ENCODE measurements at places on chromosomes 2 and 18.

DNA sequence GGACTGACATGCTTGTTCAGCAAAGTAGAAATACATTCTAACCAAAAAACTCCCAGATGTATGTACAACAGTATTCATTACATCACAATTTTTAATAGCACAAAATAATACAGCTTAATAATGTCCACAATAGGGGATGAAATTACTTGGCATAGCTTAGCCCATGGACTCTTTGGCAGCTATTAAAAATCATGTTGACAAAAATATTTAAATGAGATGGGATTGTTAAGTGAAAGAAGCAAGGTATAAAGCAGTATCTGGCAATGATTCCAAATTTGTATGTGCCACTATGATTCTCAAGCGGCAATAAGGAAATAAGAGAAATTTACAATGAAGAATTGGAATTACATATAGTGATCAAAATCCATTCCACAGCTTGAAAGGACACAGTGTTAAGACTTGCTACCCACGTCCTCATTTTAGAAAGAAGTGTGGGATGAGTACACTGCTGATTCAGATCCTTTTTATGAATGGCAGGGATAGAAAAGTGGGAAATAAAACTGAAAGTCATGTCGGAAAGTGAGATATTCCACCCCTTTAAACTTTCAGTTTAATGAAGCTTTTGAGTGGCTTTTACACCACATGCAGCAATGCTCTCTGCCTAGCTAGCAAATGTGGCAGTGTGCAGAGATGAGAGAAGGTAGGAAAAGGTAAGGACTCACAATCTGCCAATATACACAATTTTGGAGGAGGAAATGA, 2.4 kb downstream of the GAREM1 start:
- DNase-seq: no peak

GRCh38 chr2:95325590-95326432, 28.7 kb downstream of the KCNIP3 start:
- no peak for DNase-seq

GRCh38 chr2:42921721-42922120, 129.3 kb upstream of the HAAO start:
- DNase-seq: no peak

DNA sequence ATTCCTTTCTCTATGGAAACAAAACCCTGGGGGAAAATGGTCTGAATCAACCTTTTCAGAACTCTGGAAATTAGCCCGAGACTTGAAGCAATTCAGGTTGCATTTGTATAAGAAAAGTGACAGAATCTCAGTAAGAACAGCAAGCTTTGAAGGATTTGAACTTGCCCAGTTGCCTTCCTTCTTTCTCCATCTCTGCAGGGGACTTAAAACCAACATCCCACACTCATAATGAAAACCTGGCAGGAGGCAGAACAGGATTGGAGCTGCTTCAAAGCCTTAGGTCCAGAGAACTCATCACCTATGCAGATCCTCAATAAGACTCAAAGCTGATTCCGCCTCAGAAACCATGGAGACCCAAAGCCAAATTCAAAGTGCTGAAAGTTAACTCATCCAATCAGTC, 790.5 kb upstream of the ID2 start:
- DNase-seq: no peak

DNA sequence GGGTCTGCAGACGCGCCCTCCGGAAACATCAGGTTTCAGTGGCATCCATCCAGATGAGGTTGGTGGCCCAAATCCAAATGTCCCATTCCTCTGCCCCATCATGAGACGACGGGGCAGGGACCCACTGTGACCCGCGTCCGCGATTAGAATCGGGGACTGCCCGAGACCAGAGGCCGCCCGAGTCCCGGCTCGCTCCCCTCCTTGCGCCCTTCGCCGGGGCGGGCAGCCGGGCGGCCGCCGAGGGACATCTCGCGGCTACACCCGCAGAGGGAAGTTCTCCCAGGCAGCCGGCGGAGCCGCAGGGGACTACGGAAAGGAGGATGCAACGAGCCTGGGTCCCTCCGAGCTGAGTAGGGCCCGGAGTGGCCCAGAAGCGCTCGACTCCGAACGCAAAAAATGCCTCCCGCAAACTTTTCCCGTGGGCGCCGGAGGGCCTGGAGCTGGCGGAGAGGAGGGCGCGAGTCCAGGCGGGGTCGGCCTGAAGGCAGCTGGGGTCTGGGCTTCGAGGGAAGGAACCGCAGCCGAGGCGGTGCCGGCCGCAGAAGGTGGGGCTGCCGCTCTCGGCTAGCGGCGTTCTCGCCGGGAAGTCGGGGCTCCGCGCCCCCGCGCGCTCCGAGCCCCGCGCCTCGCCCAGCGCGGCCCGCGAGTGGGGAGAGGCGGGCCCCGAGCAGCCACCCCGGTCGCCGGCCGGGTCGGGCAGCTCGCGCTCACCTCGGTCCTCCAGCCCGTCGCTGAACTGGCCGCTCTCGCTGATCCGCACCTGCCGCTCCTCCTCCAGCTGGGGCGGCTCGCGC, 580 bp downstream of the TMEM163 start:
- no peak for DNase-seq

DNA sequence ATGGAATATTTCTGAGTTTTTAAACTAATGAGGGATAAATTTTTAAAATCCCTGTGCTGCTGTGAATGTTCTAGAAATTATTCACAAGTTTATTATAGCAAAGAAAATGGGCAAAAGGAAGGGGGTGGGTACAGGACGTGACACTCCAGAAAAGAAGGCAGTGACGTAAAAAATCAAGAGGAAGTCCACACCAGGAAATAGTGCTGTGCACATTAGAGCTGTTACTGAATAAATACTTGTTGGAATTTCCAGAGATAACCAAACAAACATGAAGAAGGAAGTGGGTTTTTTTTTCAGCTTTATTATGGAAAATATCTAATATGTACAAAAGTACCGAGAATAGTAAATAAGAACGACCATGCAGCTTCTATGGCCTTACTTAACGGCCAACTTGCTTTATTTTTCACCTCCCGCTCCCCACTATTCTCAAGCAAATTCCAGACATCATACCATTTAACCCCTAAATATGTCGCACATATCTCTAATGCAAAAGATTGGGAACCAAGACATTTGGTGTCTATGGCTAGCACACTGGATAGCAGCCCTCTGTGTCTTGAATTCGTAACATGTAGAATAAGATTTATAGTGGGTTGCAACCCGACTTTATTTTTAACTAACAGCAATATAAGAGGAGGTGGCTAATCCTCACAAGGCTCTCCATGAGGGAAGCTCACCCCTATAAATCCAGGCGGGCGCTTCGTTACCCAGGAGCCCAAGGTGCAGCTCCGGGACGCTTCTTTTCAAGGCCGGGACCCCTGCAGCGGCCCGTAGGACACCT, 580 bp upstream of the NDUFV2 start:
- no peak for DNase-seq

DNA sequence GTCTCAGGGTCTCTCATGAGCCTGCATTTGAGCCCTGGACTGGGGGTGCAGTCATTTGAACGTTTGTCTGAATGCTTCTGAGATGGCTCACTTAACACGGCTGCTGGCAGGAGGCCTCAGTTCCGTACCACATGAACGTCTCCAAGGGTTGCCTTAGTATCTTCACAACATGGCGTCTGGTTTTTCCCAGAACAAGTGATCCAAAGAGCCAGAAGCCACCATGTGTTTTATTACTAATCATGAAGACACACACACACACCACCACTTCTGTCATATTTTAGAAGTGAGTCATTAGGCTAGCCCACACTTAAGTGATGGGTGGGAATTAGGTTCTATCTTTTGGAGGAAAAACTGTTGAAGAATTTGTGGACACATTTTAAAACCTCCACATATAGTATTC, 15.0 kb upstream of the MYO1B start:
- no peak for DNase-seq

DNA sequence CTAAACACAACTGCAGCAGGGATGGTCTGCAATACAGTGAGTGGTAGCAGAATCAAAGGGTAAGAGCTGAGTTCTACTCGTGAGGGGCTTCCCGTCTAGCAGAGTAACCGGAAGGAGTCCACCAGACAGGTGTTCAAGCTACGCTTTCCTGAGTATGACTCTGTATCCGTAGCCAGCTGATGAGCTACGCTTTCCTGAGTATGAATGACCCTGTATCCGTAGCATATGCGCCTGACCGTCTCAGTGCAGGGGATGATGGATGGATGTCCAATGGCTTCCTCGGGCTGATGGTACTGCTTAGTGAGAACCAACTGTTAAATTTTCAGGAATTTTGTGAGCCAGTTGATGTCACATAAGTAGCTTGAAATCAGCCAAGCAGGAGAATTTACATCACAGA, 244.1 kb upstream of the MYT1L start:
- no peak for DNase-seq

GRCh38 chr2:230520875-230521155, 104.8 kb downstream of the SP100 start:
- DNase-seq: no peak

- DNase-seq: no peak
Observed at GRCh38 chr2:108632332-108633160, 86.7 kb upstream of the RANBP2 start.

DNA sequence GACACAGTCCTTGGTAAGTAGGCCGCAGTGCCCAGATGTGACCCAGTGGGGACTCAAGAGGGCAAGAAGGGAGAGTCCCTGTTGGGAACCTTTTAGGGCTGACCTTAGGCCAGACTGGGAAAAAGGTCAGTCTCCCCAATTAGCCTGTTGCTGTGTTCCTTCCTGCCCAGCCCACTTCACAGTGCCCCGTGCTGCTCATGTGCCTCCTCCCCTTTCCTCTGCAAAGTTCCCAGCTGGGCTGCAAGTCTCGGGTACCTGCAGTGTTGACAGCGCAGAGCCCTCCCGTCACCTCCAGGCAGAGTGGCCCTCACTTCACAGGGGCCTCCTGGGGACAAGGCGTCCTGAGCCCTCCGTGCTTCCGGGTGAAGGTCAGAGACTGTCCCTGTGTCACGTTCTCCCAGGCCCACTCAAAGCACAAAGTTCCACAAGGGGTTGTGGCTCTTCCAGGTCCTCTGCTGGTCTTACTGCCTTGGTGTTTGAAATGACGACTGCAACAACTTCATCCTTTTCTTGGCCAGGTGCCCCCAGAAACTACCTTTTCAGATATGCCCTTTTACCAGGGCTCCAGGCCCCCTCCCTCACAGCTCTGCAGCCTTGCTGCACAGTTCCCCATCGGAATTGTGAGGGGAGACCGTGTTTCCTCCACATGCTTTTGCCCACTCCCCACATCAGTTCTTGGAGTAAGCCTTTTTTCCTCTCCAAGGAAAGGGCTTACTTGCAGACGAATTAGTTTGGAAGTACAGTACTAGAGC, 225.8 kb downstream of the ALPK2 start:
- no peak for DNase-seq

DNA sequence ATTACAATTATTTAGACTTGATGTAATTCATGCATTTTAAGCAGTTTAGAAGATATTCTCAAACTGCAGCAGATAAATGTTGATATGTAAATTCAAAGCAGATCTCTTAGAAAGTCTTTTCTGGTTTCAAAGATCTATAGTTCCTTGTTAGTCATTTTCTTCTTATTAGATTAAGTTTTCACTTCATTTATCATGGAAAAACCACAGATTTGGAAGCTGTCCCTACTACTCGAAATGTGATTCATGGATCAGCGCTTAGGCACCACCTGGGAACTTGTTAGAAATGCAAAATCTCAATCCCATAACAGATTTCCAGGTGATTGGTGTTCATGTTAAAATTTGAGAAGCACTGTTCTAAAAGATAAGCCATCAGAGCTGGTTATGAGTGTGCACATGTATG, 92.8 kb upstream of the CDH2 start:
- DNase-seq: no peak

DNA sequence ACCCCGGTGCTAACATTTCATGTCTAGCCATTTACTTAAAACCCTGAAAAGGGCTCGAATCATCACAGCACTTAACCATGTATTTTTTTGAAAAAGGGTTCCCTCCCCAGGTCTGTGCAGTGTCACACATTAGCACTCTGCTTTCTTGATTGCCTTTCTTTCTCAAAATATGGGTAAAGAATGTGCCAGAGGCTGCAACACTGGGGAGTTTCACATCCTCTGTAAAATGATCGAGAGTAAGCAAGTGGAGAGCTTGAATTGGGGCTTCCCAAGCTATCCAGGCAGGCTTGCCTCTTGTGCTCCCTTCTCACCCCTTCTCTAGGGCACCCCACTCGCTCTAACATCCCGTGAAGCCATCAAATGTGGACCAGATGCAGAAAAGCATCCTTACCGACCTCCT, 177.0 kb upstream of the CCDC68 start:
- DNase-seq: no peak

GRCh38 chr18:63192126-63192884, 127.3 kb downstream of the BCL2 start:
- DNase-seq: no peak

DNA sequence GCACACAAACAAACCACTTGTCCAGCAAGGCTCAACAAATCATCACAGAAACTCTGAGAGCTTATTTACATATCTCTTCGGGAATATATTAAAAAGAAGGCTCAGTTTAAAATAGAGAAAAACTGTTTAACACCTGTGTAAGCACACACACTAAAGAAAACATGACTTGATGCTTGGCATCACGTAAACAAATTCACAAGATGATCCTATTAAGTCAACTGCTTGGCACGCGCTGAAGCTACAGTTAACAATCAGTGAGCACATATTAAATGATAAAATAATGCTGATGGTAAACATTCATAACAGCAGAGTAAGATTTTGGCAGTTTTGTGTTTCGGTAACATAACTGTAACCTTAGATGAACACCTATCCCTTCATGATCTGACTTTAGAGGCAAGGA, 4.3 kb upstream of the HES6 start:
- DNase-seq: no peak

GRCh38 chr2:170885130-170885791, 43.8 kb upstream of the GORASP2 start:
- DNase-seq: no peak

DNA sequence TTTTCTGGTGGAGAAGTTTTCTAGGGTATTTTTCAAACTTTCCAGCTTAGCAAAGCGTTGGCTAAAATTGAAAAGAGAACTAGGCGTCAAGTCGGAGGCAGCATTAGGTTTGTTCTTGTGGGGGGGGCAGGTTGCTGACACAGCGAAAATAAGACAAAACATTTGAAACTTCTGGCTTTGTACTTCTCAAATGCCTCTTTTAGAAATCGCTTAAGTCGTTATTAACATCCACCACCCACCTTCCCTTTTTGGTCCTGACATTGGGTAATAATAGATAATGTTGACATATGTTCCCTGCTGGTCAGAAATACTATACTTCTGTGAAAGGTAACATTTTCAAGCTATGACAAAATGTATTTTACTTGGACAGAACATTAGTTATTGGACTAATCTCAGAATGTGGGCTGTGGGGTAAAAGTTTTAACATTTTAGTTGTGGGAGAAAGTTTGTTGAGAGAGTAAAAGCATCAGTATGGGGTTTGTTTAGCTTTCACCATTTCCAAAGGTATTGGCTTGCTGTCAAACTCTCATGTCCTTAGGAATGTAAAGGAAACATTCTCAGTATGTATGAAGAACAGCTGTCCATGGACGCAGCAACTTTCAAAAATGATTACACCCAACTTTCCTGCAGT, 88.1 kb upstream of the ZEB2 start:
- DNase-seq: no peak

- no peak for DNase-seq
Observed at GRCh38 chr2:15795426-15795825, 144.9 kb upstream of the MYCN start.

DNA sequence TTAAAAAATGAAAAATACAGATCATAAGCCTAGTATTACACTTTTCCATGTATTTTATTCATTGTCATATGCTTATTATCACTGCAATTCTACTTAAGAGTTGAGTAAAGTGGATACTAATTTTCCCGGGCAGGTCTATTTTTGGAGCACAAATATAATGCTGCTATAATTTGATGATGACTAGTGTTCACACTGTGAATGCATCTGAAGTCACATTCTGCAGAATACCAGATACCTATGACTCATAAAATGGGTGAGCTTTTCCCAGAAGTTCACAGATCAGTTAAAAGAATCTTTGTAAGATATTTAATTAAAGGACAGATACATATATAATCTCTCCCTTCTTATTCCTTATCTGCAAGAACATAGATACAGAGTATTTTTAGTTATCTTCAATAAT, 79.8 kb upstream of the MC4R start:
- DNase-seq: no peak

Data from stimulated activated CD8-positive, alpha-beta memory T cell treated with anti-CD3 and anti-CD28 coated beads, Interleukin-4, amount 100 ng/mL, for 4 hours (primary cell).